ENCODE measurements at places on chromosomes 3 and 15.

DNA sequence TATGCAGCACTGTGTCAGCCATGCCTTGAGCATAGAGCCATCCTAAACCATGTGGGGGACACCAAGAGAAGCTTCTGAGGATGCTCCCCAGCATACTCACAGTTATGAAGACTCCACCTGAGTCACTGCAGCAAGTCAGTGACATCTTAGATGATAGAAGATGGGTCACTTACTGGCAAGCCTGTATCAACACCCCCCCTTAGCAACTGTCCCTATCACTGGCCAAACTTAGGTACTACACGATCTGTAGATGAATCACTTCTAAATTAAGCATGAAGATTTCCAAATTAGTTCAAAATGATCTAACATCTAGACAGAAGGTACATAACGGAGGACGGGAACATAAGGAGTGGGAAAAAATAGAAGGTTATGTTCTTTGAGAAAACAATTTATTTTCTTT lies 13.2 kb upstream of the LMCD1 start:
- DNase-seq: no peak

GRCh38 chr15:81296673-81297072 lies 27.3 kb downstream of the STARD5 start:
- no peak for DNase-seq

DNA sequence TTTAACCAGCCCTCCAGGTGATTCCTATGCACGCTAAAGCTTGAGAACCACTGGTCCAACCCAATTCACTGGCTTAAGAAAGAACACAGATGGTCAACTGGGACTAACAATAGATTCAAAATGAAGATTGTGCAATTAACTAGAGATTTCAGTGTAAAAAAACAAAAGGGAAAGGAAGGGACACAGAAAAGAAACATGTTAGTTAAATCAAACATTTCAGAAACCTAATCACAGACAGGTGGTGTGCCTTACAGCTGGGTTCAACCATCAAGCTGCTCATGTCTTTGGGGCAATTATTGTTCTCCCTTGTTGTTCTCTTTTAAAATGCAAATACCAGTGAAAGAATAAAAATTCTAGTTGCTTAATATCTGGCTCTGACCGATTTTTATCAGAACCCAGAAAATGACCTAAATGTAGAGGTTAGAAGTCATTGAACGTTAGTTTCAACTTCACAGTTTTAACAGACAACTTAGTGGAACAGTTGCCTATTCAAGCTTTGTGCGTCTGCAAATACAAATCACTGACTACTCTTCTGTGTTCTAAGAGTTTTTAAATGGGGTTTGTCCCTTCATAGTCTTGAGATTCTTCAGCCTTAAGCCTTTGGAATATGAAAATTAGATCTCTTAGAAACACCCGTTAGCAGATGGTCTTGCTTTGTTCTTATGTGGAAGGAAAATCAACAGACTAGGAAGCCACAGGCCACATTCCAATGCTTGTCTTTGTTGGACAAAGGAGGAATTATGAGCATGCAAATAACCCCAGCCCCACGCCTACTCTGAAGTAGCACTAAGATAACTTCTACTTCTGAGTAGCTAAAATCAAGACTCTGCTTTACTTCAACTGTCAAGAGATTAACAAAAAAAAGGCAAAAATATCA lies 223.4 kb downstream of the ATP8B4 start:
- no peak for DNase-seq

DNA sequence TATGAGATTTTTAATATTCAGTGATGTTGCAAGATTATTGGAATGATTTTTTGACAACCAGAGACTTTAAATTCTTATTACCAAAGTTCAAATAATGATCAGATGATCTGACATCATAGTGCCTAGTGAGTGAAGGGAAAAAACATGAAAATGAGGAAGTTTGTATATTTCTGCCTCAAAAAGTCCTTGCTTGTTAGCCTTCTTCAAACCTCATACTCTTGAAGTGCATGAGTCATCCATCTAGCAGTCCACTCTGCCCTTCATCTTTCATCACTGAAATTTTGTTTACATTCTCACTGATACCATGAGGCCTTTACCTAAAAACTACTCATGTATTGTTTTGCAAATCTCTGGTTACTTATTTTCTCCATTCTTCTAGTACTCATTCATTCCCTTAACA lies 23.9 kb upstream of the OR5H6 start:
- no peak for DNase-seq

GRCh38 chr15:25431836-25432561 lies 6.8 kb downstream of the UBE3A start:
- DNase-seq: no peak

DNA sequence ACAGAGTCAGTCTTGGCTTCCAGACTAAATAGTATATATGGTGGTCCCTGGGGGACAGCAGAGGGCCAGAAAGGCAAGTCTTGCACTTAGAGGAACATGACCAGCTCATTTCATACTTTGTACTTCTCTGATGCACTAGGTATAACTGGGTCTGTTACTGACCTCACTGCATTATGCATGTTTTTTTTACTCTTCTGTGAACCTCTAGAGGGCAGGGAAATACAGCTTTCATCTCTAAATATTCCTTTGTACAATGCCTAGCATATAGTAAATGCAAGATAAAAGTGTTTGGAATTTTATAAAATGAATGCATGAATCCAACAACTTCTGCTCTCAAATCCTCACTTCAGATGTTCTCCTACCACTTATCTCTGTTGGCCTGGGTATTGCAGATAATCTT lies 23.4 kb upstream of the ARL14 start:
- DNase-seq: no peak

- no peak for DNase-seq
Observed at GRCh38 chr15:77456746-77457145, 36.1 kb downstream of the HMG20A start.
